A549 treated with CORT108297 at 1 μM for 4 hours (cell line): ENCODE measurements at places on chromosomes 3 and 15. TPM values are rescaled to one million over a fixed set of nuclear protein-coding genes. Genes with fewer than 3 reads are reported as not detected.

Gene GOLGA6C
- 0.05 TPM in 1 of 5 replicates, not detected in the others for total RNA-seq

Gene TM6SF1
- total RNA-seq: 0.07 to 0.38 TPM (median 0.08 TPM) in 3 of 5 replicates, not detected in the others

Gene MCTP2
- not detected in 5 replicates for total RNA-seq

Gene PIGBOS1
- 22.7 to 29.3 TPM (median 27.0 TPM) in 5 replicates for total RNA-seq

Gene CPA3
- not detected in 5 replicates for total RNA-seq

Gene AMOTL2
- total RNA-seq: 37.2 to 46.2 TPM (median 44.0 TPM) in 5 replicates

Gene HRH1
- total RNA-seq: 7.6 to 9.0 TPM (median 8.1 TPM) in 5 replicates

Gene EFCAB12
- total RNA-seq: 0.36 to 0.88 TPM (median 0.70 TPM) in 5 replicates

Gene IQCF5
- not detected in 5 replicates for total RNA-seq

Gene GXYLT2
- 0.95 to 2.2 TPM (median 1.6 TPM) in 5 replicates for total RNA-seq

Gene COPG1
- total RNA-seq: 69.7 to 88.7 TPM (median 74.8 TPM) in 5 replicates

Gene DUOX1
- not detected in 5 replicates for total RNA-seq

Gene MTFMT
- 25.0 to 28.1 TPM (median 26.6 TPM) in 5 replicates for total RNA-seq

Gene LRRIQ4
- total RNA-seq: not detected in 5 replicates

Gene GOLGA6D
- 0.03 to 0.06 TPM (median 0.04 TPM) in 4 of 5 replicates, not detected in the other for total RNA-seq

Gene PRKAR2A
- total RNA-seq: 14.5 to 18.7 TPM (median 17.4 TPM) in 5 replicates

Gene SPRED1
- total RNA-seq: 7.3 to 9.5 TPM (median 8.6 TPM) in 5 replicates

Gene B2M
- 399 to 485 TPM (median 437 TPM) in 5 replicates for total RNA-seq

Gene TMEM41A
- total RNA-seq: 19.9 to 21.4 TPM (median 20.3 TPM) in 5 replicates

Gene SPTBN5
- 0.17 to 0.27 TPM (median 0.24 TPM) in 5 replicates for total RNA-seq

Gene FBXL22
- total RNA-seq: 0.18 to 0.80 TPM (median 0.31 TPM) in 5 replicates

Gene DUOXA2
- total RNA-seq: not detected in 5 replicates

Gene OCA2
- total RNA-seq: 0.05 to 0.24 TPM (median 0.15 TPM) in 5 replicates

Gene C3orf22
- not detected in 5 replicates for total RNA-seq

Gene CEMIP
- total RNA-seq: 1.5 to 2.2 TPM (median 1.9 TPM) in 5 replicates

Gene RPL22L1
- 235 to 309 TPM (median 250 TPM) in 5 replicates for total RNA-seq

Gene BFSP2
- not detected in 5 replicates for total RNA-seq

Gene GOLGA6L7
- not detected in 5 replicates for total RNA-seq

Gene RBPMS2
- 6.5 to 9.6 TPM (median 8.9 TPM) in 5 replicates for total RNA-seq

Gene PLA2G4E
- total RNA-seq: 0.02 TPM in 1 of 5 replicates, not detected in the others

Gene WDR93
- total RNA-seq: 0.11 to 0.23 TPM (median 0.14 TPM) in 5 replicates

Gene CLDN11
- 0.13 to 0.31 TPM (median 0.17 TPM) in 5 replicates for total RNA-seq

Gene TMEM212
- not detected in 5 replicates for total RNA-seq

Gene CPN2
- not detected in 5 replicates for total RNA-seq

Gene OXTR
- total RNA-seq: 9.1 to 11.4 TPM (median 10.4 TPM) in 5 replicates

Gene CHRD
- total RNA-seq: 0.13 to 0.48 TPM (median 0.16 TPM) in 5 replicates

Gene UACA
- 41.1 to 56.5 TPM (median 50.0 TPM) in 5 replicates for total RNA-seq

Gene GOLGA8M
- not detected in 5 replicates for total RNA-seq

Gene KBTBD8
- 0.41 to 0.53 TPM (median 0.43 TPM) in 5 replicates for total RNA-seq

Gene ADCY5
- total RNA-seq: 0.10 to 0.55 TPM (median 0.18 TPM) in 5 replicates

Gene TMC3
- total RNA-seq: not detected in 5 replicates

Gene CFAP44
- total RNA-seq: 1.3 to 2.2 TPM (median 1.7 TPM) in 5 replicates

Gene THAP10
- total RNA-seq: 5.0 to 6.4 TPM (median 5.7 TPM) in 5 replicates

Gene DLL4
- 0.57 to 0.75 TPM (median 0.65 TPM) in 5 replicates for total RNA-seq

Gene ARPP21
- total RNA-seq: 0.02 to 0.08 TPM (median 0.06 TPM) in 3 of 5 replicates, not detected in the others

Gene ATP8B4
- 0.50 to 0.94 TPM (median 0.69 TPM) in 5 replicates for total RNA-seq

Gene ROPN1B
- total RNA-seq: not detected in 5 replicates

Gene SPATA12
- 0.32 to 0.53 TPM (median 0.47 TPM) in 5 replicates for total RNA-seq

Gene ATRIP
- total RNA-seq: 8.3 to 9.6 TPM (median 9.4 TPM) in 5 replicates
